ENCODE measurements at places on chromosomes 2 and 18.

GRCh38 chr2:38057651-38058410 lies 18.1 kb downstream of the CYP1B1 start:
- no peak for DNase-seq

DNA sequence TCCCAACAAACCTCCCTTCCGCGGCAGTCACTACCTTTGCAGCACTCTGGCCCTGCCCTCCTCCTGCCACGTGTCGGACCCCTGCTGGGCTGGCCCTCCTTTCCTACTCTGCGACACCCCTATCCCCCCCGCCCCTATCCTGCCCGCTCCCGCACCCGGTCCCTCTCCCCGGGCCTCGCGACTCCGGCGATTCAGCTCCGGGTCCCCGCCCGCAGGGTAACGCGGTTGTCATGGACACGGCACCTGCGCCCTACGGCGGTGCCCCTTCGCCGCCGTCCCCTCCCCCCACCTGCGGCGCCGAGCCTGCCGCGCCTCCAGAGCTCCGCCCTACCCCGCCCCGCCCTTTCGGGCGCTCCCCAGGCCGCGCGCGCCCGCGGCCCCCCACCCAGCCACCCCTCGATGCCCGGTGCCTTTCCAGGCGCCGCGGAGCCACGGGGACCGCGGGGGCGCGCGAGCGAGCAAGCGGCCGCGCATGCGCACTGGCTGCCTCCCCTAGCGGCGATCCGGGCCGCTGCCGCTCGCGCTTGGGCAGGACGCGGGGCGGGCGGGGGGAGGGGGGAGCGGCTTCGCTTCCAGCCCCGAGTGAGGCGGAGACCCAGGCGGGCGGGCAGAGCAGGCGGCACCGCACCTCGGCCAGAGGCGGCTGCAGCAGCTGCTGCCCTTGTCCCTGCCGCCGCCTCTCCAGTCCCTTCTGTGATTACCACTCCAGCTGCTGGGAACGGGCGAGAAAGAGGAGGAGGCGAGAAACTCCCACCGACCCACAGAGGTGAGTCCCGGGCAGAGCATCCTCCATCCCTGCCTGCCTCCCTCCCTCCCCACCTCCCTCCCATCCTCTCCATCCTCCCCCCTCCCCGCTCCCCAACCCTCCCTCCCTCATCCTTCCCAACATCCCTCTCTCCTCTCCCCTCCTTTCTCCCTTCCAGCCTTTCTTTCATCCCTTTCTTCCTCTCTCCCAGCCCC lies at the start of gene CTNNA2:
Gene CTNNA2, plus strand, starts transcription at position 610 of the 960 bp plus-strand sequence.
- no peak for DNase-seq

DNA sequence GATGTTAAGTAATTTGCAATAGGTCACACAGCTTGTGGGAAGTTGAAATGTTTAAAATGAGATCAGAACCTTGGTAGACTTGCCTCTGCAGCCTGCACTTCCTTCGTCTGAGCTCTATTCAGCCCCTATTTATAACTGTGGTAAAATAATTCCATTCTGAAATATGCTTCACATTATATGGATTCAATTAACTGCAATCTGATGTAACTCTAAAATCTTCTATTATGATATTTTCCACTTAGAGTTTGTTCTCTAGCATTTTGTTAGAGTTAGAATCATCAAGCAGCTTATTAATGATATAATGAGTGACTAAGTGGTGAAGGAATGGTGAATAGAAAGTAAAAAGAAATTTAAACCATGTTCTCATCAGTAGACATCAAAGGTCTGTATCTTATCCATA lies 139.6 kb upstream of the ARHGAP28 start:
- no peak for DNase-seq

- DNase-seq: no peak
Observed at GRCh38 chr2:45724335-45724734, 72.9 kb downstream of the PRKCE start.

All from stimulated activated CD4-positive, alpha-beta T cell treated with anti-CD3 and anti-CD28 coated beads, TNF-alpha, amount 100 ng/mL, for 1 hour (primary cell).